Bronchial smooth muscle cell (primary cell): ENCODE measurements at places on chromosomes 5 and 9. TPM values are rescaled to one million over a fixed set of nuclear protein-coding genes. Genes with fewer than 3 reads are reported as not detected.

The CCDC69 gene
- 2.6 and 3.3 TPM in 2 replicates for total RNA-seq

The BSPRY gene
- not detected in 2 replicates for total RNA-seq

The PTGDS gene
- total RNA-seq, result 0.79 and 6.0 TPM in 2 replicates

The MIER3 gene
- 9.6 and 11.4 TPM in 2 replicates for total RNA-seq

The PTPN3 gene
- under 0.01 and 0.17 TPM in 2 replicates for total RNA-seq
